Suppressor macrophage (primary cell): ENCODE measurements at places on chromosomes 12 and 14.

GRCh38 chr12:67782573-67782972 lies 134.0 kb downstream of the DYRK2 start:
- DNase-seq = no peak

DNA sequence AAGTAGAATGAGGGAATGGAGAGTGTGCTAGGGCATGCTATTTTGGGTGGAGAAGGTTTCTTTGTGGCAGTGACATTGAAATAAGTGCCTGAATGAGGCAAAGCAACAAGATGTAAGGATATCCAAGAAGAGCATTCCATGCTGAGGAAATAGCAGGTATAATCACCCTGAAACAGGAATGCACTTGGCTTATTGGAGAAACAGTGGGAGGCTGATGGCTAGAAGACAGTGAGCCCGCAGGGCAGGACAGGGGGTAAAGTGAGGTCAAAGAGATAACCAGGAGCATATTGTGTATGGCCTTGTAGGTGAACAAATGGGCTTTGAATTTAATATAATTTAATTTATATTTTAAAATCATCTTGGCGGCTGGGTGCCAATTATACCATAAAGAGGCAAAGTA lies 877.0 kb downstream of the DIO2 start:
- DNase-seq = no peak

GRCh38 chr12:10889226-10889625 lies 5.2 kb upstream of the PRH1 start:
- no peak for DNase-seq

DNA sequence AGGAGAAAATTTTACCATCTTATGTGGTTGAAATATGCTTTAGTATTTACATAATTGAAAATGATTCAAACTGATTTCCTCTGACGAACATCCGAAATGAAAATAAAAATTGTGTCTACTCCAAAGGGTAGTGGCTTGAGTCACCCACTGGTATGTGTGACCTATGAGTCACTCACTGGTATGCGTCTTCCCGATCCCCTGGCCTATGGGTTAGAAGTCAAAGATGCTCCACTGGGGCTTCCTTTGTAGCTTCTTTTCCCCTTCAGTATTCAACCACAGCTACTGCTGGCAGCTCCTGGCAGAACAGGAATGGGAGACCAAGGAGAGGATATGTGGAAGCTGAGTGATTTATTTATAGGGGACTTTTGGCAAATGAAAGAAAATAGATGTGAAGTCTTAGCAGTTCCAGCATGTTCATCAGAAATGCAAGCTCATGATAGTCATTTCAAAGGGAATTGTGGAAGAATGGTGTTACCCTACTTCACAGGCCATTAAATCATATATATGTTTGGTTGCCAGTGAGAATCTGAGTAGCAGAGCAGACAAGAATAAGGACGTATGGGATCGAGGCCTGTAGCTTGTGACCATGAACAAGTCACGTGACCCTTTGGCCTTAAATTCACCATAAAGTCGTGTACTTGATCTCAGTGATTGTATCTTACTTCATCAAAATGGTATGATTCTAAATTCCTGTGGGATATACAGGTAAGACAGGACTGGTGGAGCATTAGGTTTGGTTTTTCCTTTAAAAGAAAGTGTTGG lies 108.3 kb downstream of the CRADD start:
- DNase-seq = peak; percentile 78

DNA sequence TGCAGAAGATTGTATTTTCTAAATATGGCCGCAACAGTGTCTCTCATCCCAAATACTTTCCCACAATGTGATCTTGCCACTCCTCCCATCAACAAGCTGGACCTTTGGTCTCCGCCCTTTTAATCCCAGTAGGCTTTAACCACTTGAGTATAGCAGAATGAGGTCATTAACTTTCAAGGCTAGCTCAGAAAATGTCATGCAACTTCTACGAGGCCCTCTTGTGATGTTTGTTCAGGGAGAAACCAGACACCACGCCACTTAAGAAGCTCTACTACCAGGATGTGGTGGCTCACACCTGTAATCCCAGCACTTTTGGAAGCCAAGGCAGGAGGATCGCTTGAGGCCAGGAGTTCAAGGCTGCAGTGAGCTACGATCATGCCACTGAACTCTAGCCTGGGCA lies 20.1 kb upstream of the OR6J1 start:
- DNase-seq = no peak

GRCh38 chr12:12582895-12583303 lies 20.2 kb upstream of the DUSP16 start:
- peak; percentile 42 for DNase-seq

- DNase-seq = peak; percentile 81
These were observed at the start of gene BAZ2A for GRCh38 chr12:56630180-56630632. Gene BAZ2A (minus strand): TSS chr12:56630326. CDS start chr12:56617530, 12,796 bp downstream.

DNA sequence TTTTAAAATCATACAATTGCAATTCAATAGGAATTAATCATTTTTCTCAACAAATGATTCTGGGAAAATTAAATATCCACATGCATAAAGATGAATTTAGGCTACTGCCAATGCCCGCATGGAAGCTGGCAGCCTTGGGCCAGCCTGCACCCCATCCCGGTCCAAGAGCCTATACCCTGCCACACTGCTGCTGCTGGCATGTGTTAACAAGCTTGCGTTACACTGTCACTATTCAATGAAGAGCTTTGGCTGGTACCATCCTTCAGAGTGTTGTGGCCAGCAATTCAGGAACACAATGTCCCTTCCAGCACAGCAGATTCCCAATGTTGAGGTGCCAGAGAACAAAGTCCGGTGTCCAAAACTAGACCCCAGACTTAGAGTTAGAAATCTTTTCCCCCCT lies 13.6 kb upstream of the TAS2R14 start:
- DNase-seq = no peak
